WTC11 (cell line): ENCODE measurements at places on chromosomes 16 and 17. TPM values are rescaled to one million over a fixed set of nuclear protein-coding genes. Genes with fewer than 3 reads are reported as not detected.

DNA sequence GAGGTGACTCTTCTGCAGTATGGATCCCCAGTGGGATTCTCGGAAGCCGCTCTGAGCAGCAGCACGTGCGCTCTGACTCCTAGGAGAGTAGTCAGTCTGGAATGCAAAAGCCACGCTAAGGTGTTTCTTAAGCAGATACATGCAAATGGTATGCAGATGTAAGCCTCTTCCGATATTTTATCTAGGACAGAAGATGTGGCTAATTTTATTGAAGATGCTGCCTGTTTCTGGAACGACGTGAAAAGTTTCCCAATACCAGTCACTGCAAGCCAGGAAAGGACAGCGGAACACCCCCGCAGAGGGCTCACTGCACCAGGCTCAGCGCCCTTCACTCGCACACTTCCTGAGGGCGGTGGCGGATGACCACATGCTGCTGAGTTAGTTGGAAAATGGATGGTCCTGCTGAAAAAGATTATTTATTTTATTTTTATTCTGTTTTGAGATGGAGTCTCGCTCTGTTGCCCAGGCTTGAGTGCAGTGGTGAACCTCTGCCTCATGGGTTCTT is 10.1 kb downstream of the FADS6 start:
- peaks cover 8% of the 10 kb centered on the region for H3K4me1 ChIP-seq
- H3K4me3 ChIP-seq = no peak overlapping the region
- DNase-seq = no peak
- H3K27ac ChIP-seq = no peak overlapping the region; the same call in 1 of the 2 replicates
- no peaks in the 10 kb centered on the region for H3K36me3 ChIP-seq

DNA sequence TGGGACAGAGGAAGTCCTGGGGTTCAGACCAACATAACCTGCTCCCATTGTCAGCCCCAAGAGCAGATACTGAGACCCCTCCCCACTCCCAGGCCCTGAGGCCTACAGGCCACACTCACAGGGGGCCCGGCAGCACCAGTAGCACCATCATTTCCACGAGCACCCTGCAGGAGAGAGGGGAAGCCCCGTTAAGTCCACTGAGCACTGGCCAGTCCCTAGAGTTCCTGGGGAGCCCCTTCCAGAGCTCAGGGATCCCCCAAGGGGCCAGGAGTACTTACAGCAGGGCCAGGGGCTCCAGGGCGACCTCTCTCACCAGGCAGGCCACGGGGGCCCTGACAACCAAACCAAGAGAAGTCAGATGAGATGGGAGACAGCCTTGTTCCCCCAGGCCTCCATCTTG is 5.4 kb downstream of the COL1A1 start:
- no peak overlapping the region for H3K27ac ChIP-seq
- H3K4me1 ChIP-seq = peaks cover 6% of the 10 kb centered on the region; the same call in 1 of the 2 replicates
- DNase-seq = no peak
- H3K4me3 ChIP-seq = no peak overlapping the region
- no peaks in the 10 kb centered on the region; the same call in 1 of the 2 replicates for H3K36me3 ChIP-seq
- H3K27me3 ChIP-seq = peaks cover 10% of the 10 kb centered on the region

- H3K27me3 ChIP-seq = no peaks in the 10 kb centered on the region
- DNase-seq = no peak
- peaks cover 24% of the 10 kb centered on the region for H3K36me3 ChIP-seq
- peaks cover 7% of the 10 kb centered on the region for H3K4me1 ChIP-seq
- H3K27ac ChIP-seq = no peak overlapping the region
Observed at GRCh38 chr16:12735805-12736204, 67.9 kb downstream of the CPPED1 start.

DNA sequence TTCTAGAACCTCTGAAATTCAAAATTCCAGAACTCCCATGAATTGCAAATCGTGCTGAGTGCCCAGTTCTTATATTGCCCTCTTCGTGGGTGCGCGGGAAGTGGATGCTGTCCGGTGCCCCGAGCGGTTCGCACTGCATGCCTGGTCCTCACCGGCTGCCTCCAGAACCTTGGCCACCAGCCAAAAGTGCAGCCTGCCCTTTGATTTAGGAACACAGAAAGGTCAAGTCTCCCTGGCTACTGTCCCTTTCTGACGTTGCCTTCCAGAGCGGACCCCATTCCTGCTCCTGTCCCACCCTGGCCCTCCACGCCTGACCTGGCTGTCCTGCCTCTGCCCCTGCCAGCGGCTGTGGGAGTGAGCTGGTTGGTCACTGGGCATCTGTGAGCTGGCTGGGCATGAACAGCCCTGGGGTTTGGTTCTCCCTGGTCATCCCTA is 9.7 kb downstream of the NEUROD2 start:
- H3K4me1 ChIP-seq = peaks cover 59% of the 10 kb centered on the region
- H3K36me3 ChIP-seq = no peaks in the 10 kb centered on the region
- H3K27me3 ChIP-seq = peaks cover 100% of the 10 kb centered on the region
- no peak overlapping the region for H3K27ac ChIP-seq

DNA sequence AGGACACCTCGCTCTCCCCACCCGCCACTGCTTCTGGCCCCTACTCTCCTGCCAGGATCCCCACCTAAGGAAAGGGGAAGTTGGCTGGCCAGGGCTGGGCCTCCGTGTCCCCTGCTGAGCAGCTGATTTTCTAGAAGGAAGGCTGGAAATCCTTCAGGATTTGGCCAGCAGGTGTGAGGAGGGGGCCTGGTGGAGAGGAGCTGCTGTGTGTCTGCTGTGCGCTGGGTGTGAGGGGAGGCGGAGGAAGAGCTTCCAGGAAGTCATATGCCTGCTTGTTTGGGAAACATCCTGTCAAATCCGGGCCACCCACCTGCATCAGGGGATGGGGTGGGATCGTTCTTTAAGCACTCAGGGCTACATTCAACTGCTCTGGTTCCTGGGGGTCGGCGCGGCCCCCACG is 28.6 kb downstream of the TPSG1 start:
- peaks cover 5% of the 10 kb centered on the region; the same call in 1 of the 2 replicates for H3K36me3 ChIP-seq
- H3K4me1 ChIP-seq = 0 out of 2 replicates have a peak, but pooled peaks cover 4% of the 10 kb centered on the region
- H3K4me3 ChIP-seq = no peak overlapping the region
- DNase-seq = no peak

DNA sequence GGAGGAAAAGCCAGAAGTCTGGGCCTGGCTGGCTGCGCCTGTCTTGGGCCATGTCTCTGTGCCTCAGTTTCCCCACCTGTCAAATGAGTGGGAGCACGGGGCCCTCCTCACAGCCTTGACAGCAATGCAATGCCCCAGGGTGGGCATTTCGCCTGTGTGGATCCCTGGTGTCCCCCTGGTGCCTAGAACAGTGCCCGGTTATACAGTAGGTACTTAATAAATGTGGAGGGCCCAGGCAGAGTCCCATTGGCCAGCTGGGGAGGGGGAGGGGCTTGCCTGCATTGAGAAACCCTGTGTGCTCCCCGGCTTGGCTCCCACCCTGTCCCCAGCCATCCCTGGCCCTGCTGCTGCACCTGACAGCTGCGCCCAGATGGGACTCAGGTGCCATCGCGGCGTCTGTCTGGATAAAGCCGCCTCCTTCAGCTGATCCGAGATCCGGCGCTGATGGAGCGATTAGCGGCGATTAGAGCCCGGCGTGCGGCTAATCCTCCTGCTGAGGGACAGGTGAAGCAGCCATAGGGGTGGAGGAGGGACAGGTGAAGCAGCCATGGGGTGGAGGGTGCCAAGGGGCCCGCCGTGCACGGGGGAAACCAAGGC is 12.4 kb downstream of the ZFPM1 start:
- H3K27me3 ChIP-seq = no peaks in the 10 kb centered on the region
- DNase-seq = no peak
- no peak overlapping the region for H3K27ac ChIP-seq
- H3K36me3 ChIP-seq = no peaks in the 10 kb centered on the region
- peaks cover 20% of the 10 kb centered on the region for H3K4me1 ChIP-seq

- peaks cover 15% of the 10 kb centered on the region for H3K4me1 ChIP-seq
- no peak overlapping the region for H3K27ac ChIP-seq
- peak overlapping the region; percentile 87 for H3K4me3 ChIP-seq
- H3K27me3 ChIP-seq = peaks cover 5% of the 10 kb centered on the region; the same call in 1 of the 2 replicates
- DNase-seq = peak; percentile 53
Observed at GRCh38 chr17:30290696-30291542, 825 bp downstream of the BLMH start.

DNA sequence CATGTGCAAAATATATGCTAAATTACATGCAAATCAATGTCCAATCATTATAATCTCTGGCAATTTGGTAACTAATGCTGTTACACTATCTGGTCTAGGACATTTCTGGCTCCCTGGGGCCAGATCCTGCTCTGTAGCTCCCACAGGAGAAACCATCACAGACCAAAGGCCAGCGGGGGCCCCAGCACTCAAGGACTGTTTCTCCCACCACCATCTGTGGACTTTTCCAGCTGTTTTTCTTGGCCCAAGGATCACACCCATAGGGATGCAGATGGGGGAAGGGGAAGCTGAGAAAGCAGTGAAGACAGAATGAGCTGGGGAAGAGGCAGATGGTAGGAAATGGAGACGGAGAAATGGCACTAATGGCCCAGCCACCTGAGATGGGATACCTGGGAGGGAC is at the start of gene HIGD1B:
HIGD1B (plus strand) TSS at position 298 of the 400 bp plus-strand sequence. CDS start 270 bp downstream, outside the sequence.
- no peaks in the 10 kb centered on the region for H3K27me3 ChIP-seq
- no peak within 1 kb of the TSS for H3K27ac ChIP-seq
- H3K36me3 ChIP-seq = peaks cover 21% of the 10 kb centered on the region
- H3K4me1 ChIP-seq = peaks cover 38% of the 10 kb centered on the region
- no peak for DNase-seq

- H3K27me3 ChIP-seq = peaks cover 36% of the 10 kb centered on the region
- peaks cover 32% of the 10 kb centered on the region for H3K4me1 ChIP-seq
- H3K36me3 ChIP-seq = no peaks in the 10 kb centered on the region
- peak overlapping the region; percentile 75; the same call in 1 of the 2 replicates for H3K27ac ChIP-seq
- H3K4me3 ChIP-seq = peak overlapping the region; percentile 85
Observed at GRCh38 chr17:62965174-62965685, 805 bp upstream of the TANC2 start.

- DNase-seq = no peak
- H3K4me3 ChIP-seq = no peak overlapping the region
- no peak overlapping the region for H3K27ac ChIP-seq
- H3K4me1 ChIP-seq = no peaks in the 10 kb centered on the region
Observed at GRCh38 chr16:87687126-87687910, 78.5 kb downstream of the KLHDC4 start.

GRCh38 chr16:87931504-87931903 is 4.8 kb downstream of the CA5A start:
- DNase-seq = no peak
- H3K36me3 ChIP-seq = no peaks in the 10 kb centered on the region
- peaks cover 3% of the 10 kb centered on the region for H3K4me1 ChIP-seq
- H3K27me3 ChIP-seq = no peaks in the 10 kb centered on the region; the same call in 1 of the 2 replicates

DNA sequence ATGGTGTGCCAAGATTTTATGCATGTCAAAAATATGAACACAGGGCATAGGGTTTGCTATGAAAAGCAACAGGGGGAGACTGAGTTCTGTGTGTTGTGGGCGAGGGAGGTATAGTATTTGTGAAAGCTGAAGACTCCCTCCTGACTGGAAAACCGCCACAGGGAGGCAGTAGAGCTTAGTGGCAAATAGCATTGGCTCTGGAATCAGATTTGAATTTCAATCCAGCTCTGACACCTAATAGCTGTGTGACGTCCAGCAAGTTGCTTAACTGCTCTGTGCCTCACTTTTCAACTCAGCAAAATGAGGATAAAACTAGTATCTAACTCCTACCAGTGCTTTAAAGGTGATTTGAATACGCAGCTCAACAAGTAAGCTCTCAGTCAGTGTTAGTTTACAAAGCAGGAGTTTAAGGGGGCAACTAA is 22.0 kb downstream of the KPNA2 start:
- H3K4me3 ChIP-seq = no peak overlapping the region
- H3K27me3 ChIP-seq = no peaks in the 10 kb centered on the region
- H3K27ac ChIP-seq = no peak overlapping the region
- peaks cover 7% of the 10 kb centered on the region for H3K4me1 ChIP-seq
- peak; percentile 35 for DNase-seq
- H3K36me3 ChIP-seq = peaks cover 3% of the 10 kb centered on the region; the same call in 1 of the 2 replicates

GRCh38 chr16:84054271-84054670 is 11.7 kb upstream of the SLC38A8 start:
- no peak overlapping the region for H3K4me3 ChIP-seq
- H3K4me1 ChIP-seq = no peaks in the 10 kb centered on the region
- DNase-seq = no peak
- no peaks in the 10 kb centered on the region for H3K27me3 ChIP-seq
- no peak overlapping the region for H3K27ac ChIP-seq
- peaks cover 46% of the 10 kb centered on the region for H3K36me3 ChIP-seq

DNA sequence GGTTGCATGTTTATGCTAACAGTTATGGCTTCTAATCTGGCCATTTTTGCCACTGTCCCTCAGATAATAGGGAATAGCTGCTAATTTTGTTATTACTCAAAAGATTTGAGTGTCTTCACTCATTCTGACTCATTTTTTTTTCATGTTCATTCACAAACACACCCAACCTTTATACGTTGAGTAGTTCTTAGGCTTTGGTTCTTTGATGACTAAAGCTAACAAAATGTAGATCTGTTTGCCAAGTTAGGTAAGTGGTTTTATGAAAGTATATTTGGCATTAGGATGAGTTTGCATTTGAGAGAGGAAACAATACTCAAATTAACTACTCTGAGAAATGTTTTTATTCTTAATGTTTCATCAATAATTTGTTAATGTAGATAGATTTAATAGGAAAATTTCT is 3.6 kb downstream of the MAP2K4 start:
- no peak overlapping the region for H3K27ac ChIP-seq
- H3K4me3 ChIP-seq = no peak overlapping the region
- no peak for DNase-seq
- peaks cover 63% of the 10 kb centered on the region for H3K4me1 ChIP-seq
- H3K27me3 ChIP-seq = peaks cover 12% of the 10 kb centered on the region

DNA sequence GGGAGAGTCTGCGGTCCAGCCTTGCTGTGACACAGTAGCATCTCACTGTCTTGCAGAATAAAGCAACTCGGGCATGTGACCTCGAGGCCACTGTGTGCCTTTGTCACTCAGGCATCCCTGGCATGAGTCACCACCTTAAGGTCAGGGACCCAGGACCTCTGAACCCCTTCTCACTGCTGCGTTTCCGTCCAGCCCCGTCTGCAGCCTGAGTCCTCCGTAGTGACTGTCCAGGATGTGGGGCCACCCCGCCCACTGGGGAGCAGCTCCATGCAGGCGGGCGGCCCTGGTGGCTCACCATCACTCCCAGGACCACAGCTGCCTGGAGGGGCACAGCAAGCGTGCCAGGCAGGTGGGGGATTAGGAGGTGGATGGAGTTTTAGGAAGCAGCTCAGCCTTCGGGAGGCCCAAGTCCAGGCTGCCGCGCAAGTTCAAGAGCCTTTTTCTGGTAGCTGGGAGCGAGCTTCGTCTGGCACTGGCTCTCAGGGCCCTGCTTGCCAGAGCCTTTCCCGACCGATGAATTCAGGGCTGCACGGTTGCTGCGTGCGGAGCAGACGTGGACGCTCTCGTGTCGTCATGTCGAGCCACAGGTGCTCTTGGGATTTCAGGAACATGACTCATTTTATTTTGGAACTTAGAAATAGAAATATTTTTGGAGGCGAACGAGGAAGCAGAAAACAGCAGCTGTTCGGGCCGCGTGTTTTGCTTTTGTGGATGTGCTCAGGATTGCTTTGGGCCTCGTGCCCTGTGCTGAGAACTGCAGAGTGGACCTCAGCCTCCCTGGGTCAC is 16.8 kb downstream of the KCTD5 start:
- H3K27me3 ChIP-seq = no peaks in the 10 kb centered on the region
- H3K36me3 ChIP-seq = no peaks in the 10 kb centered on the region; the same call in 1 of the 2 replicates
- no peaks in the 10 kb centered on the region for H3K4me1 ChIP-seq
- no peak overlapping the region for H3K4me3 ChIP-seq

GRCh38 chr16:47826070-47826469 is 329.7 kb downstream of the ABCC12 start:
- H3K27ac ChIP-seq = no peak overlapping the region
- no peak overlapping the region for H3K4me3 ChIP-seq
- H3K36me3 ChIP-seq = peaks cover 22% of the 10 kb centered on the region
- no peak for DNase-seq

The USP6 gene
- total RNA-seq = 0.20 to 0.25 TPM (median 0.23 TPM) in 3 replicates

The HS3ST4 gene
- 5.1 to 5.4 TPM (median 5.4 TPM) in 3 replicates for total RNA-seq

The CYGB gene
- total RNA-seq = 3.6 to 5.3 TPM (median 5.1 TPM) in 3 replicates

The TEX19 gene
- total RNA-seq = 0.89 to 1.4 TPM (median 1.4 TPM) in 3 replicates

The PIK3R6 gene
- total RNA-seq = 0.15 to 0.23 TPM (median 0.21 TPM) in 3 replicates

The PRR11 gene
- 70.3 to 90.4 TPM (median 70.5 TPM) in 3 replicates for total RNA-seq

The TK2 gene
- 5.0 to 7.6 TPM (median 6.7 TPM) in 3 replicates for total RNA-seq

The ARMC5 gene
- total RNA-seq = 11.3 to 13.2 TPM (median 13.0 TPM) in 3 replicates

The TGFB1I1 gene
- 4.3 to 5.3 TPM (median 4.6 TPM) in 3 replicates for total RNA-seq

The AANAT gene
- 0.17 to 0.57 TPM in 2 of 3 replicates, not detected in the other for total RNA-seq
